Stimulated activated CD8-positive, alpha-beta memory T cell treated with anti-CD3 and anti-CD28 coated beads, Interleukin-7, amount 100 ng/mL, for 48 hours (primary cell): ENCODE measurements at places on chromosomes 1 and 21.

DNA sequence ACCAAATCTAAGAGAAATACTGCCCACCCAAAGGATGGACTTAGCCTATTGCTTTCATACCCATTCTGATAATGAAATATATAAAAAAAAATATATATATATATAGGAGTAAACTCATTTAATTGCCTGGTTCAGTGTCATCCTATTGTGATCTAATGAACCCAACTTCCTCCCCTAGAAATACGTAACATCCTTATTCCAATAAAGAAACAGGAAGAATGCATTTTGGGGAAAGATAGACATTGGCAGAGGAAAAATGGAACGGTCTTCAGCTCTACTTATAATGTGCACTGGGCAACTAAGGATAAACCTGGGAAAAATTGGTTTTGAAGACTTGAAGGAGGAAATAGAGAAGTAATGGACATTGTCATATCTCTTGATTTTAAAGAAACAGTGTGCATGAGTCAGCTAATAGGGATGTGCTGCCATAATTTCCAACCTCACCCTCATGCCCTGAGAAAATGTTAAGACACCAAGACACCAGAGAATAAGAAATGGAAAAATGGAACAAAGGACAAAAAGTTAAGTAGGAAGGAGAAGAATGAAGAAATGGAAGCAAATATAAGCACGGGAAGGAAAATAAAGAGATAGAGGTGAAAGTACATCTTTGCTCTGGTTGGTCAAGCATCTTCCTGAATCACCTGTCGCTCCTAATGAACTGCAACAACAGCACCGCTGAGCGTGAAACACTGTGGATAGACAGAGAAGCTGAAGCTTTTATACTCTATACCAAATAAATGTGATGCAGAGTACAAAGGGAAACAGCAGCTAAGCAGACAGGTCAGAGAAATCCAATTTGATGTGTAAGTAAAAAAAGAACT, 5.4 kb downstream of the UBR4 start:
- no peak for DNase-seq

GRCh38 chr1:115898020-115898419, 57.1 kb upstream of the NHLH2 start:
- no peak for DNase-seq

- DNase-seq: no peak
Measured at GRCh38 chr1:95071539-95071938, 1.2 kb downstream of the ALG14 start.

GRCh38 chr21:37463083-37463801, 96.7 kb downstream of the DYRK1A start:
- no peak for DNase-seq

DNA sequence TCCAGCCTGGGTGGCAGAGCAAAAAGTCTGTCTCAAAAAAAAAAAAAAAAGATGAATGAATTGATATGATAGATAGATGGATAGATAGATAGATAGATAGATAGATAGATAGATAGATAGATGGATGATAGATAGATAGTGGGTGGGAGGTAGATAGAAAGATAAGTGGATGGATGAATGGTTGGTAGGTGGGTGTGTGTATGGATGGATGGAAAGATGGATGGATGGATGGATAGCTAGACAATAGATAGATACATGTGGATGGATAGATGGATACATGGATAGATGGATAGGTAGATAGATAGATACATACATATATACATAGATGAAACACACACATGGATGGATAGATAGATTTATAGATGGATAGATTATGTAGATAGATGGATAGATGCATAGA, 28.5 kb downstream of the TRPM2 start:
- no peak for DNase-seq

GRCh38 chr1:242030071-242030470, 31.2 kb upstream of the MAP1LC3C start:
- DNase-seq: no peak

DNA sequence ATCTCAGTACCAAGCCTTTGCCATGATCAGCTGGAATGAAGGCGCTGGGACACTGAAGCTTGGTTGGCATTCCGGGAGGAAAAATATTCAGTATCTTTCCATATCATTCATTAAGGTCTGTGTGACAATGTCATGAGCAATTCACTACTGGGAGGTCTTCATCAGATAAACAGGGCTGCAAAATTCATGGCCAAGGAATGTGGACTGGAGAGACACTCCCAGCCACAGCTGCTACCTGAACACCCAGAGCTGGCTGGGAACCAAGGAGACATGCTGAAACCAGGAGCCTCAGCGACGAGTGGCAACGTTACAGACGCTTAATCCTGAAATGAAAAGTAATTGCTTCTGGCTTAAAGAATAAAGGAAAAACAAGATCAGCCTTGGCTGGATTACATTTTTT, 30.6 kb upstream of the DDAH1 start:
- DNase-seq: no peak

GRCh38 chr1:67431869-67432578, 1.8 kb upstream of the SERBP1 start:
- no peak for DNase-seq

DNA sequence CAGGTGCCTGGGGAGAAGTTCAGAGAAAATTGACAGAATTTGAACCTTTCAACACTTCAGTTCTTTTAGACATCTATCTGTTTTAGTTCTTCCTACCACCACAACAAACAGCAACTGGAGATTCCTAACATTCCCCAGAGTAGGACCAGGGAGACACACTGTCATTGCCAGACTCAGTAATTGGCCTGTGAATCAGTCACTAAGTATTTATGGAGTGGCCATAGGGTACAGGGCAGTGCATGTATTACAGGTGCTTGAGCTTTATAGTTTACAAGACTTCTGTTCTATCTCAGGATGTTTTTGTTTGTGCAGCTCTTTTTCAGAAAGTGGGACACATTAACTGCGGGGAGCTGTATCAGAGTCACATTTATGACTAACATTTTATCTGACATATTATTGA, 1.7 kb downstream of the CDC14A start:
- DNase-seq: no peak

- no peak for DNase-seq
Measured at GRCh38 chr1:100542285-100542684, 4.3 kb downstream of the GPR88 start.

DNA sequence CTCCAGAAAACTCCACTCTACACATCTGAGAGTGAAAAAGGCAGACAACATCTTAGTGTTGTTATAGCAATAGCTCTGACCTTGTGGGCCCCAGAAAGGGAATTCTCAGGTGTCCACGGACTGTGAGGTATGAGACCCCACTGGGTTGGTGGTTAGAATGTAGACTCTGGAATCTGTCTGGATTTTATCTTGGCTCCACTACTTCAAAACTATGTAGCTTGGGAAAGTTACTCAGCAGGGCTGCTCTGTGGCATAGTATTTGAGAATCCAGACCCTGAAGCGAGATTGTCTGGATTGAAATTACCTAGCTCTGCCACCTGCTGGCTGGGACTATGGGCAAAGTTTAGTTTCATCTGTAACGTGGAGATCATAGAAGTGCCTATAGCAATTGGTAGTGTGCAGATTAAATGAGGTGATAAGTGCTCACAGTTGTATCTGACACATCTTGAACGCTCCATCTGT, 25.8 kb downstream of the PRDM2 start:
- DNase-seq: no peak

- no peak for DNase-seq
Measured at GRCh38 chr1:15485636-15486035, 9.7 kb downstream of the CELA2B start.

- no peak for DNase-seq
Measured at GRCh38 chr1:103274886-103275285, 166.6 kb upstream of the COL11A1 start.

DNA sequence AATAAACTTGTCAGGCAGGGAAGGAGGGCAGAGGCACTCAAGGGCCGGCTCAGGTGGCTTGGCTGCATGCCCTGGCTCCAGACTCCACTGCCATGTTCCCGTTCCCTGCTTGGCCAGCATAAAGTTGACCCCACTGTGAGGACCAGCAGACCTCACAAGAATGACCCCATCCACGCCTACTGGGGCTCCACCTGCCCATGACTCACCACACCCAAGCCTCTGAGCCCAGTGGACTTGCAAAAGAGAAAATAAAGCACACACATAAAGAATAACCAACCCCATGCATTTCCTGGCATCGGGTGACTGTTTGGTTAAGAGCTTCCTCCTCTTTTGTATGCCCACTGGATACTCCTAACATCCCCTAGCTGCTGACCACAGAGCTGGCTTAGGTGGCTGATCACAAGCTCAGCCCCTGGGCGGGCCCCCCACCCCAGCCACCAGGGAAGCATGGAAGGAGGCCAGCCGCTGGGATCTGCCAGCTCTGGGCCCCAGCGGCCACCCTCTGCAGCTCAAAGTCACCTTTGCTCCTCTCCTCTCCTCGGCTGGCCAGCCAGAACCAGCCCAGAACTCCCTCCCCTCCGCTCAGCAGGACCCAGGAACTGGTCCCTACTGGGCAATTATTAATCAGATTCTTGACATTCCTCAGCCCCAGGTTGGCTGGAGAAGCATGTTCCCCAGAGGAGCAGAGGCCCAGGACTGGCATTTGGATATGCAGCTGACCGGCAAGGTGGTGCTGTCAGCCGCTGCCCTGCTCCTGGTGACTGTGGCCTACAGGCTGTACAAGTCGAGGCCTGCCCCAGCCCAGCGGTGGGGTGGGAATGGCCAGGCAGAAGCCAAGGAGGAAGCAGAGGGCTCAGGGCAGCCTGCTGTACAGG, at the start of gene KLHDC7A:
KLHDC7A (plus strand) TSS at position 616 of the 875 bp plus-strand sequence; CDS start at position 668, 52 bp downstream.
- no peak for DNase-seq

- no peak for DNase-seq
Measured at GRCh38 chr1:225559326-225559725, 93.6 kb downstream of the ENAH start.

GRCh38 chr21:26766826-26767325, 78.3 kb downstream of the ADAMTS1 start:
- DNase-seq: no peak

DNA sequence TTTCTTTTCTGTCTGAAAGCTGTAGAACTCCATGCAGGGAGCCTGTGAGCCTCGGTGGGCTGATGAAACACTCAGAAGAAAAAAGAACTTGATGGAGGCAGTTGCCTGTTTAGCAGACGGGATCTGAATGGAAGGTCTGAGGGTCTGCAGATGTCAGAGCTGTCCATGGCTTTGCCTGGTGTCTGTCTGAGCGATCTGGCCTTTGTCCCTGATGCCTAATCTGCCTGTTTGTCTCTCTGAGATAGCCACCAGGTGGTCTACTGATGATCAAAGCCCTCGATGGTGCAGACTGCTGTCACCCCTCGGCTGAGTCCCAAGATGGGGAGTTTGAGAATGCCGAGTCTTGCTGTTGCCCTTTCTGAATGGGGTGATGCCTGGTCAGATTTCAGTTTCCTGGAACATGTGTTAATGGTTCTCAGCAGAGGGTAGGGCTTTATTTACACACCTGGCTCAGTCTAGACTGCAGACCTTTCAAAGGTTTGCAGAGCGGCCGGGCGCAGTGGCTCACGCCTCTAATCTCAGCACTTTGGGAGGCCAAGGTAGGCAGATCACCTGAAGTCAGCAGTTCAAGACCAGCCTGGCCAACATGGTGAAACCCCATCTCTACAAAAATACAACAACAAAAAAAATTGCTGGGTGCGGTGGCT, 90.4 kb downstream of the KIF26B start:
- no peak for DNase-seq

DNA sequence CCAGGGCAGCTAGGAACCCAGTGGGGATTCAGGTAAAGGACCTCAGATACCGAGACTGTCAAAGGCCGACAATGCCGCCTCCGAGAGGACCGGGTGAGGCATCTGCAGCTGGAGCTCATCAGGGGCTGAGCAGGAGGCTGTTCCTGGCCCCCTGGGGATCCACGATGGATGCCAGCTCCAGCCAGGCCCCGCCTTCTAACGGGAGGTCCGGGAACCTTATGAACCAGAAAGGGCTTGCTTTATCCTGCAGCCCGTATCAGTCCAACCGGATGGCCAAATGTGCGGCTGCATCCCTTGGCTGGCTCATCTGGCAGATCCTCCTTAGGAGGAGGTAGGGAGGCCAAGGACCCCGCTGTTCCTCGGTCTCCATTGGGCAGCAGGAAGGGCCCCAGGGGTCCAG, 32.0 kb downstream of the SLC45A1 start:
- no peak for DNase-seq

DNA sequence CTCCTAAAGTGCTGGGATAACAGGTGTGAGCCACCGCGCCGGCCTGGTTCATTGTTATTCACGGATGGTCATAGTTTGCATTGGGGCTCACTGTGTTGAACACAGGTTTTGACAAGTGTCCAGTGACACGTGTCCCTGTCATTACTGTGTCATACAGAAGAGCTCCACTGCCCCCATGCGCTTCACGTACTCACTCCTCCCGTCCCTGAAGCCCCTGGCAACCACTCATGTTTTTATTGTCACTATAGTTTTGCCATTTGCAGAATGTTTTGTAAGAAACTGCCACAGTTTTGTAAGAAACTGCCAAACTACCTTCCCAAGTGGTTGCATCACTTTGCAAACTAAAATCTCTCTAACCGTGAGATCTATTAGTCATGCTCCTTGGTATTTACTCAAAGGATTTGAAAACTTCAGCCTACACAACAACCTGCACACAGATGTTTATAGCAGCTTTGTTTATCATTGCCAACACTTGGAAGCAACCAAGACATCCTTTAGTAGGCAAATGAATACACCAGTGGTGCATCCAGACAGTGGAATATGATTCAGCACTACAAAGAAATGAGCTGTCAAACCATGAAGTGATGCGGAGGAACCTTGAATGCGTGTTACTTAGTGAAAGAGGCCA, 163.2 kb upstream of the COL6A1 start:
- no peak for DNase-seq
